ENCODE measurements at places on chromosomes 5 and 9. TPM values are rescaled to one million over a fixed set of nuclear protein-coding genes. Genes with fewer than 3 reads are reported as not detected.

The ESM1 gene
- total RNA-seq: not detected

The RLN2 gene
- total RNA-seq: 3.7 TPM

The CLIC3 gene
- total RNA-seq: 11.1 TPM

The OGN gene
- not detected for total RNA-seq

The LMX1B gene
- not detected for total RNA-seq

The TSSK1B gene
- not detected for total RNA-seq

Data from naive thymus-derived CD8-positive, alpha-beta T cell (primary cell).